ENCODE measurements at places on chromosomes 3 and 15. TPM values are rescaled to one million over a fixed set of nuclear protein-coding genes. Genes with fewer than 3 reads are reported as not detected.

GRCh38 chr15:74603789-74604705 is 11.6 kb upstream of the CLK3 start:
- DNase-seq = no peak

GRCh38 chr15:83692746-83693581 is 39.0 kb downstream of the ADAMTSL3 start:
- no peak for DNase-seq

GRCh38 chr15:67550522-67550921 is 8.0 kb downstream of the MAP2K5 start:
- DNase-seq = no peak

DNA sequence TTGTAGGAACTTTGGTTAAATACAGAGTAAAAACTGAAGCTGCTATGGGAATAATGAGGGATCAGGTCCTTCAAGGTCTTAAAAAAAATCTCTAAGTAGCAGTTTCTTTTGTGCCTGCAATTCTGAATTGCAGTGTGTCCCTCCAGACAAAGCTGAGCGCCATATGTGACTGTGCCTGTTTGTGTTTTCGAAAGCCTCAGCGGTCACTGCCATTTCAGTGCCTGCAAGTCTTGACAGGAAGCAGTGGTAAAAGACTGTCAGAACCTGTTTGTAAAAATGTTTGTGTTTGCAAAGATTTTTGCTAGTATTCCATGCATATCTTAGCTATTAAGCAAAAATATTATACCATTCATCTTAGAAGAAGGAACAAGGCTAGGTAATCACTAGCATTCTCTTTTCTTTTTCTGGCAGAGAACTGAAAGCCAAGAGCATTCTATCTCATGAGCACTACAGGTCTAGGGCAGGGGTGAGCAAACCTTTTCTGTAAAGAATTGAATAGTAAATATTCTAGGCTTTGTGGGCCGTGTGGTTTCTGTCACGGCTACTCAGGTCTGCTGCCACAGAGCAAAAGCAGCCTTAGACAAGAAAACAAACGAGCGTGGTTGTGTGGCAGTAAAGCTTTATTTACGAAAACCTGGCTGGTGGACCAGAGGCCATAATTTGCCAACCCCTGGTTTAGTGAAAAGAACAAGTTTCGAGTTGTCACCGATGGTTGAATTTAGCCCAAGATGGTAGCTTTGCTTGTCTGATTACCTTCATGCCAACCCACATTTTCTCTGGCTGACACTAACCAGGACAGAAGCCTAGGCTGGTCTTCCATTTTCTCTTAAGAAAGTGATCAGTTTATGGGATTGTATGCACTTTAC is 134.4 kb downstream of the CACNA1D start:
- no peak for DNase-seq

CCR5 gene
- 1.8 TPM for polyA plus RNA-seq

DNA sequence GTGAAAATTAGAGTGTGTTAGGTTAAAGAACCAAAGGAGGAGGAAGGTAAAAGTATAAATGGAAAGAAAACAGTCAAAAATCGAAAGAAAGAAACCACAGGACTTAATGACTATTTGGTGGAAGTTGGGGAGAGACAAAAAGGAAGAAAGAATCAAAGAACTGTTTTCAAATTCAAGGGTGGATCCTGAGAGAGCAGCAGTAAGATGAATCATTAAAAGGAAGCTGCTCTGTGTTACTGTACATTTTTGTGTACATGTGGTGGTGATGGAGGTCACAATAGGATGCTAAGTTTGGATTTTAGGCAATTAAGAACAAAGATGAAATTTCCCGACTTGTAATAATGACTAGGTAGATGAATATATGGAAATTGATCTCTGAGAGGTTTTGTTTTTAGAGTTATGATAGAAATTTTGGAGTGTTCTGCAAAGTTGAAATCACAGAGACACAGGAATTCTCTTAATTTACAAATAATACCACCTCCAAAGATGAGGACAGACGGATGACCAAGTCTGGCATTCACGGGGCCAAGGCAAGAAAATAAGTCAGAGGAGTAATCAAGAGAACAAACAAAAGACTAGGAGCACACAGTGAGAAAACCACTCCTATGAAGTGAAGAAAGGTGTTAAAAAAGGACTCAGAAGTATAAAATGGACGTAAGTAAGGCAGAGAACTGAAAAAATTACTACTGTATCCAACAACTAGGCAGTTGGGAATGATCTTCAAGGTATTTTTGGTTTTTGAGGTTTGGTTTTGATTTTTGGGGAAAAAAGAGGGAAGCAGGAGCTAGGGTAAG is 7.1 kb downstream of the DHX36 start:
- DNase-seq = no peak

DNA sequence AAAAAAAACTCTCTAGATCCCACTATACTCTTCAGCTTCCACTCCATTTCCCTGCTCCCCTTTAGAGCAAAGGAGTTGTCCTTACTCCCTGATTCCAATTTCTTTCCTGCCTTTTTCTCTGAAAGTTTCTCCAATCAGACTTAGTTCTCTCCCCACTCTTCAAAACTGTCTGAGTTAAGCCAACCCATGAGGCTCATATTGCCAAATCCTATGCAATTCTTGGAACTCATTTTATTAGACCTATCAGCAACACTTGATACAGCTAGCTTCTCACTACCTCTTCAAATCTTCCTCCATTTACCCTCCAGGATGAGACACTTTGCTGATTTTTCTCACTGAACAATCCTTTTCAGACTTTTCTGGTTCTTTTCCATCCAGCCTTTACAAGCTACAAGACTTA is 233.1 kb downstream of the THRB start:
- DNase-seq = no peak

UTS2B gene
- 0.24 TPM for polyA plus RNA-seq

- no peak for DNase-seq
Measured at GRCh38 chr3:8324747-8325146, 176.9 kb upstream of the LMCD1 start.

CKMT1A gene
- 13.0 TPM for polyA plus RNA-seq

GOLGA8H gene
- polyA plus RNA-seq = 0.28 TPM

- peak; percentile 84 for DNase-seq
Measured at GRCh38 chr3:196968233-196969133, at the start of gene PIGZ. TSS of gene PIGZ (minus strand) at chr3:196968833. CDS start at chr3:196952031, 16,802 bp downstream.

GRCh38 chr3:153372326-153372725 is 210.3 kb downstream of the RAP2B start:
- DNase-seq = no peak

DNA sequence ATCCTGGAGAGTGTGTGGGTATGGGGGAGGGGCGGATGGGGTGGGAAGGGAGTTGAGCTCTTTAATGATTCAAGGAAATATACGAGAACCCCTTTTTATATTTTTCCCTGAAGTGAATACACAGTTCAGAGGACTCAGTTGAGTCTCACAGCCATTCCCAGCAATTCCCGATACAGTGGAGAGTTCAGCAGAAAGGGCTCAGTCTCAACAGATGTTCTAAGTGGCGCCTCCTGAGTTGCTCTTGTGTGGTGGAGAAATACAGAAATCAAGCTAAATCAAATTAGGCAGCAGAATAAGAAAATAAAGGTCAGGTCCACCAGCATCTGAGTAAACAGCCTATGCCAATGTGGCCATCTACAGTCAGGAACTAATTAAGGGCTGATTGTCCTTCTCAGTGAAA is 372.1 kb downstream of the NR2F2 start:
- DNase-seq = no peak

GRCh38 chr15:28005004-28005527 is 94.0 kb downstream of the OCA2 start:
- no peak for DNase-seq

RFC4 gene
- 27.8 TPM for polyA plus RNA-seq

DNA sequence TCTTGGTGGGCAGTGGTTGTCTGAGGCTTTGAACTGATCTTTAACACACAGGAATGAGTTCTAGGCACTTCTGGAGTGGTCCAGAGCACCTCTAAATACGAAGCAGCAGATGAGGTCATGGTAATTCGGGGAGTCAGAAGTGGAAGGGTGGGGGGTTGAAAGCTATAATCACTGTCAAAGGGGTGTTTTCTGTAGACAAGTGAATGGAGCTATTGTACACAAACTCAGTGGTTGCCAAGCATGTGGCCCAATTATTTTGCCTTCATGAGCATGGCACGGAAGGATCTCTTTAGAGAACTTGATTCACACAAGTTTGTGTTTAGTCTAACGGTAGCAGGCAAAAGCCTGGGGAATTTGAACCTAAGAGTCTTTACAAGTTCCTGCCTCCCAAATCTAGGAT is 6.3 kb downstream of the FRMD5 start:
- DNase-seq = peak; percentile 0

- no peak for DNase-seq
Measured at GRCh38 chr3:195715134-195715533, 5.6 kb upstream of the MUC20 start.

GRCh38 chr3:16168211-16168610 is 6.3 kb upstream of the GALNT15 start:
- DNase-seq = no peak

- DNase-seq = no peak
Measured at GRCh38 chr15:31452595-31453557, 126.2 kb downstream of the KLF13 start.

CAMP gene
- polyA plus RNA-seq = 0.19 TPM

- DNase-seq = no peak
Measured at GRCh38 chr3:53243165-53243564, 12.7 kb downstream of the TKT start.

GRCh38 chr15:35680951-35681350 is 135.0 kb upstream of the DPH6 start:
- DNase-seq = no peak

ABHD5 gene
- polyA plus RNA-seq = 47.5 TPM

GRCh38 chr3:186757686-186758220 is 25.6 kb upstream of the EIF4A2 start:
- DNase-seq = no peak

- DNase-seq = no peak
Measured at GRCh38 chr3:100436951-100437350, 35.6 kb downstream of the LNP1 start.

DNA sequence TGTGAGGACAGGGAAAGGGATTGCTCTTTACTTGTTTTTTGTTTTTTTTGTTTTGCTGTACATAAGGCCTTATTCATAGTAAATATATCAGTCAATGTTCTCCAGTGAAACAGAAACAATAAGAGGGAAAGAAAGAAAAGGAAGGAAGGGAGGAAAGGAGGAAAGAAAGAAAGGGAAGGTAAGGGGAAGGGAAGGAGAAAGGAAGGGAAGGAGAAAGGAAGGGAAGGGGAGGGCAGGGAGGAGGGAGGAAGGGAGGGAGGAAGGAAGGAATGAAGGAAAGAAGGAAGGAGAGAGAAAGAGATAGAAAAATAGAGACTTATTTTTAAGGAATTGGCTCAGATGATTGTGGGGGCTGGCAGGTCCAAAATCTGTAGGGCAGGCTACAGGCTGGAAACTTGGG is 37.2 kb downstream of the TIMP4 start:
- no peak for DNase-seq

DNA sequence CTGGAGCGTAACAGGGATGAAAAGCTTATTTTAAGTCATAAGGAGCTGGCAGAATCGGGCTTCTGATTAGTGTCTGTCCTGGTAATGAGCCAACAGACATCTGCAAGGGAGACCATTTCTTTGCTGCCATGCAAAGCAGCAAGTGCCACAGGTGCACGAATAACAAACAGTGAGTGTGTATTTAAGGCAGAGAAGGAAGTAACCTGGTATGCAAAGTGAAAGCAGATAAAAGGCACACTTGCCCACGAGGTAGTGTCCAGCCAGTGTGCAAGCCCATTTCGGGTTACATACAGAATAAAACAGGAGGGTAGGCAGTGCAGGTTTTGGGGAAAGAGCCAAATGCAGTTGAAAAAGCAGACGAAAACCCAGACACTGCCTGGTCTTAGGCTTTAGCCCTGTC is 1153.7 kb downstream of the SI start:
- no peak for DNase-seq

DNA sequence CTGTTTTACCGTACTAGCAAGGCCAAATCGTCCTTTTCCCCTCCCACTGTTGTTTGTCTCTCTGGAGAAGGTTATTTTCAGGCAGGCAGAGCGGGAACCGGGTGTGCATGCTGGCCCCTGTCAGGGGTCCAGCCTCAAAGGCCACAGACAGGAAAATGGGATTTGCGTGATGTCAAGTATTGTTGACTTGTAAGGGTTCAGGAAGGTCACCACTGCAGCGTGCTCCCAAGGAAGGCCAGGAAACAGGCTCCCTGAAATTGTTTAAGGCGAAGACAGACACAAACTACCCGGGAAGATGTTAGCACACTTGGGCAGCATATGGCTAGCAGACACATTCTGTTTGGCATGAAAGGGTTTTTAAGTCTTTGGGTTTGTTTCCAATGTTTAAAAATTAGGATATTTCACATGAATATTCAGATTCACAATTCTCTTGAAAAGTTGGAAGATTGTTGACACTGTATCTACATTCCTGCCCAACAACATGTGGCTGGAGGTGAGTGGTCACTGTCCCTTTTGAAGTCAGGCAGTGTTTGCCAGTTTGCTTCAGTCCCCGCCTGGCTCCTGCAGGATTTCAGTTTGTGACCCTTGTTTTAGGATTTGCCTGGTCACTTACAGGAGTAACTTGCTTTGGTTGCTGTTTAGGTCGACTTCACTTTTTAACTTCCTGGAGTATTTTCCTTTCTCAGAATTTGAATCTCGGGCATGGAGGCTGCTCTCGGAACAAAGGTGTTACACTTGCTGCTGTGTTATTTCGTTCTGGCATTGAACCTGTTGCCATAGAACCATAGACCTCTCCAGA is 90.4 kb downstream of the BDH1 start:
- peak; percentile 16 for DNase-seq

SEMA3G gene
- 2.9 TPM for polyA plus RNA-seq

GRCh38 chr3:119595639-119596334 is 1.9 kb upstream of the PLA1A start:
- DNase-seq = no peak

- DNase-seq = no peak
Measured at GRCh38 chr3:62233065-62233464, 140.3 kb downstream of the FEZF2 start.

- DNase-seq = no peak
Measured at GRCh38 chr15:34076785-34077184, 24.9 kb downstream of the EMC7 start.

DNA sequence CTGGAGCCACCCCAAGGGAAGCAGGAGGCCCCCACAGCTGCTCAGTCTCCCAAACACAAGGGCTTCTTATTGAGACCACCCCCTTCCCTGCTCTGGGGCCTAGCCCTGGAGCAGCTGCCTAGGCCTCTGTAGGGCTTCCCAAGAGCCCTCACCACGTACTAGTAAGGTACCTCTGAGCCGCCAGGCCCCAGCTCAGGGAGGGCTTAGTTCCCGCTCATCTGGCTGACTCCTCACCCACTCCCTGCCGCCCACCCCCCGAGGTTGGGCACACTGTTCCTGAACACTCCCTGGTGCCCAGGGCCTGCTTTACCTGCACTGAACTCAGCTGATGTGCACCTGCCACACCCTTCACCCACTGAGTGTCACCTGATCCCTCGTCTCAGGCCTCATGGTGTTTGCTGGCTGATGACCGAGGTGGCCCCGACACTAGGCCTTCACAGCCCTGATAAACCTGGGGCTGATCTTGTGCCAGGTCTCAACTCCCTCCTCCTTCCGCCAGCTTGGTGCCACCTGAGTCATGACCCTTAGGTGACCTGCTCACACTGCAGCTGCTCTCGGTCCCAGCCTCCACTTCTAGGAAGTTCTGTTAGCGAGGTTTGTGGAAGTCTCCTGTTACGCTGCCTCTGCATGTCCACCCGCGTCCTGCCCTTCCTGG is 18.0 kb upstream of the SPTBN5 start:
- no peak for DNase-seq

UCN2 gene
- 0.87 TPM for polyA plus RNA-seq

Measured in large intestine (tissue), 12 donors.